Cortex of kidney (tissue), 1 donor: ENCODE measurements at places on chromosomes 7 and 10.

- DNase-seq, result no peak
Measured at GRCh38 chr7:42093349-42093905, 143.6 kb downstream of the GLI3 start.

GRCh38 chr7:140557809-140558518 is 78.7 kb upstream of the MKRN1 start:
- no peak for DNase-seq

GRCh38 chr10:70565556-70566514 is 36.7 kb downstream of the PRF1 start:
- no peak for DNase-seq

DNA sequence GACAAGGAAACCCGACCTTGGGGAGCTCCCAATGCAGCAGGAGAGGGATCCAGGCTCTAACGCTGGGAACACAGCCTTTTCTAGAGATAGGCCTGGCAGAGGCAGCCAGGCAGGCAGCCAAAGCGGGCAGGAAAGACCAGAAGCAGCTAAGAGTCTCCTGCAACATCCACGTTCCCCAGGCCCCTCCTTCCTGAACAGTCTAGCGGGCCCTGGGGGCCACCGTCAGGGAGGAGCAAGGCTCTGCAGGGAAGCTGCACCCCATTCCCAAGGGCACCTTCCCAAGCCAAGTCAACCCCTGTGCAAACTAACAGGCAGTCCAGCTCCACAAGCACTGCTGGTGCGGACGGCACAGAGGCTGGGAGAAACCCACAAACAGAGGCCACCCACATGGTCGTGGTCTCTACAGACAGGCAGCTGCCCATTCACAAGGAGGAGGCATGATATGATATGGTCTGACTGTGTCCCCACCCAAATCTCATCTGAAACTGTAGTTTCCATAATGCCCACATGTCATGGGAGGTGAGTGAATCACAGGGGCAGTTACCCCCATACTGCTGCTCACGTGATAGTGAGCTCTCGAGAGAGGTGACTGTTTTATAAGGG is 115.7 kb downstream of the MAD1L1 start:
- DNase-seq, result no peak

- no peak for DNase-seq
Measured at GRCh38 chr7:93629291-93629801, 54.8 kb upstream of the CALCR start.

GRCh38 chr7:46855851-46856250 is 726.1 kb downstream of the TNS3 start:
- DNase-seq, result no peak

- no peak for DNase-seq
Measured at GRCh38 chr10:978826-979421, 9.3 kb upstream of the GTPBP4 start.
